Activated T-cell treated with anti-CD3 and anti-CD28 coated beads for 4 hours (primary cell): ENCODE measurements at places on chromosomes 12 and 14.
A peak's percentile ranks its signal among the peaks of the same experiment; 100 is the strongest.

DNA sequence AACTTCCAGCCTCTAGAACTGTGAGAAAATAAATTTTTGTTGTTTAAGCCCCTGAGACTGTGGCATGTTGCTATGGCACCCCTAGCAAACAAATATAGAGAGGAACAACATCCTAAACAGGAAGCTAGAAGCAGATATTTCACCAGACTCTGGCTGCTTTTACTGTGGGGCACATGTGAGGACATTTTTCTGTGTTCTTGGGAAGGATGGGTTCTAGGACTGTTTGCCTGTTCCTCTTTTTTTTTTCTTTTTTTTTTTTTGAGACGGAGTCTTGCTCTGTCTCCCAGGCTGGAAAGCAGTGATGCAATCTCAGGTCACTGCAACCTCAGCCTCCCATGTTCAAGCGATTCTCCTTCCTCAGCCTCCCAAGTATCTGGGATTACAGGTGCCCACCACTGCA lies 4.2 kb upstream of the HRK start:
- no peak for DNase-seq

DNA sequence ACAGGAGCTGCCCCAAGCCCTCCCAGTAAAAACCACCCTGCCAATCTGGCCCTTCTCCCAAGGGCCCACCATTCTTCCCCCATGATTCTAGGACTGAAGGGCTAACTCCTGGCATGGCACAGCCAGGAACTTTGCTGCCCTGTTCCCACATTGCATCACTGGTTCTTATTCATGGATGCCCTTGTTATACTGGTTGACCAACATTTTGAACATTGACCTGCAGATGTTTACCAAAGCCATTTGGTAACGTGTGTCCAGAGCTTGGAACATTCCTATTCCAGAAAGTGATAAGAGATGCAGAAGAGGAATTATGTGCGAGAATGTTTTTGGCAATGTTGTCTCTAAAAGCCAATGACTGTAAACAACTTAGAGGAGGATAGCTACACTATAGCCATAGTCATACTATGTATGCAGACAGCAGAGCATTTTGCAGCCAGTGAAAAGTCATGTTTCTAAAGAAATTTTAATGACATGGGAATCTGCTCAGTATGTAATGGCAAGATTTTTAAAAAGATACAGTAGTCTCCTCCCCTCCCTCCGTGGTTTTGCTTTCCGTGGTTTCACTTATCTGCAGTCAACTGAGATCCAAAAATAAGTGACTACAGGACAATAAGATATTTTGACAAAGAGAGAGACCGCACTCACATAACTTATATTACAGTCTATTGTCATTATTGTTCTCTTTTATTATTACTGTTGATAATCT lies 108.8 kb downstream of the DAAM1 start:
- DNase-seq: no peak

DNA sequence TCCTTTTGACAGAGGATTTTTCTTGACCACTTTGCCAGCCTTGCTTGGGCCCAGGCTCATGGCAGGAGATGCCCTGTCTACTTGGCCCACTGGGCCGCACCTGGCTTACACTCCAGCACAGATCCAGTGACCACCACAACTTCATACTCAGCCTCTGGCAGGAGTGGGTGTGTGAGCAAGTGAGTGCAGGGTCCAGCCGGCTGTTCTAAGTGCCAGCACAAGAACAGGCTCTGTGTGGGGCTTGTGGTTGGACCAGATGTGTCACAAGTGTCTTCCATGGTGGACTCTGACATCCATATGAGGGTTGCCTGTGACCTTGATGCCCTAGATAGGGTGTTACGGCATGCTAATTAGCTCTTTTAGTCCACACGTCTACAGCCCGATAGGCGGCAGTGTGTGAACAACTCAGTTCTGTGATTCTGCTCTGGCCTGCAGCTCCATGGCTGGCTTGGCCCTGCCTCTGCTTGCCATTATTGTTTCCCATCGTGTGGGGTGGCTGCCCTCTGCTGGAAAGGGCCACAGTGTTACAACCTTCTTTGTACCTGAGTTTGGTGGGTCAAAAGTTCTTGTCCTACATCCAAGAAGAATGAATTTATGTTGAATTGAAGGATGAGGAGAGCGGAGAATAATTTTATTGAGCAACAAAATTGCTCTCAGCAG lies 1089.1 kb downstream of the SLC6A15 start:
- no peak for DNase-seq

DNA sequence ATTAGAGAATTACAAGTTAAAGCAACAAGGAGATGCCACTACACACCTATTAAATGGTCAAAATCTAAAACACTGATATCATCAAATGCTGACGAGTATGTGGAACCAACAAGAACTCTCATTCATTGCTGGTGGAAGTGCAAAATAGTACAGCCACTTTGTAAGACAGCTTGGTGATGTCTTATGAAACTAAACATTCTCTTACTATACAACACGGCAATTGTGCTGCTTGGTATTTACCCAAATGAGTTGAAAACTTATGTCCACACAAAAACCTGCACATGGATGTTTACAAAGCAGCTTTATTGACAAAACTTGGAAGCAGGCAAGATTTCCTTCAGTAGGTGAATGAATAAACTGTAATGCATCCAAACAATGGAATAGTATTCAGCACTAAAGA lies 3.2 kb downstream of the TMBIM4 start:
- no peak for DNase-seq

DNA sequence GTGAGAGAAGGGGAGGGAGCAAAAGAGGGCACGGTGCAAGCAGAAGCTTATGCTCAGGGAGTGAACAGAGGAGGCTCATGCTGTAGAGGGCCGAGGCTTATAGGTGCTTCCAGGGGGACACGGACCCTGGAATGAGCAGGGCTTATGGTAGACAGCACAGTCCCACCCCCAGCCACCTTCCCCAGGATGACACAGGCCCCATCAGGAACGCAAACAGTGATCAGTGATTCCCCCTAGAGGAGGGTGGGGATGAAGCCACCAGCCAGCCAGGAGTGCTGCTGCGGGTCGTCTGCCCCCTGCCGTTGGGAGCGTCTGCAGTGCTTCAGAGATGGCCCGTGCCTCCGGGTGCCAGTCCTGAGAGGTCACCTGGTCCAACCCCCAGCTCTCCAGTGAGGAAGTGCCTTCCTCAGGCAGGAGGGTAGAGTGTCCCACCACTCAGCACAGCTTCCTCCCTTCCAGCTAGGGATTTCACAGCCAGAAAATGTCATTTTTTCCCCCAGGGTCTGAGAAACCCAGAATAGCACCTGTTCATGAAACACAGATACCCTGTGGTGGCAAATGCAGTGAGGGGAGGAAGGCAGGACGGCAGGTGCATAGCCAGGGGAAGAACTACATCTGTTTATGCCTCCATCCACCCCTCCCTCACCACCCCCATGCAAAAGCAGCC lies 60.7 kb downstream of the SLC6A12 start:
- peak; percentile 30 for DNase-seq

DNA sequence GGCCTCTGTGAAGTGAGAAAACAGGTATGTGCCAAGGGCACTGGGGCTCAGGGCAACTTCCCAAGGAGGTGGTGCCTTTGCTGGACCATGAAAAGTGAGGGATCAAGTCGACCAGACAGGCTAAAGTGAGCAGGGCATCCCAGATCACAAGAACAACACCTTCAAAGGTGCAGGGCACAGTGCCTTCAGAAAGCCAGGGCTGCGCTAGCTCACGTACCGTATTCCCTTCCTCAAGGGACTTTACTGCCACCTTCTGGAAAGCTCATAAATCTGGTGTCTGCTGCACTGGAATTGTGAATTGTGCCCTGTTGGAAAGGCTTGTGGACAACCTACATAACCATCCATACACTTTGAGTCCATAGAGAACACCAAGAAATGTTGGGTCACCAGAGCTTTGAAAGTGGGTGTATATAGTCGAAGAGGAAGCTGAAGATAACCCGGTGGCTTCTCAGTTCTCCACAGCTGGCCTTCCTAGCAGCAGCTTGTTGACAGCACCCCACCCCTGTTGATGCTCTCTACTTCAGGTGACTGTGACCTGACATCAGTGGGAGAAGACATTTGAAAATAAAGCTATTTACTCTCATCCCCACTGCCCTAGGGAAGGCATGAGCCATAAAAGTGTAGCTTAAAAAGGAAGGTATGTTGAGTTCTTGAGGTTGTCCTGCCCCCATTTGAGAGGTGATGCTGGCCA lies 24.5 kb downstream of the FIGNL2 start:
- no peak for DNase-seq

DNA sequence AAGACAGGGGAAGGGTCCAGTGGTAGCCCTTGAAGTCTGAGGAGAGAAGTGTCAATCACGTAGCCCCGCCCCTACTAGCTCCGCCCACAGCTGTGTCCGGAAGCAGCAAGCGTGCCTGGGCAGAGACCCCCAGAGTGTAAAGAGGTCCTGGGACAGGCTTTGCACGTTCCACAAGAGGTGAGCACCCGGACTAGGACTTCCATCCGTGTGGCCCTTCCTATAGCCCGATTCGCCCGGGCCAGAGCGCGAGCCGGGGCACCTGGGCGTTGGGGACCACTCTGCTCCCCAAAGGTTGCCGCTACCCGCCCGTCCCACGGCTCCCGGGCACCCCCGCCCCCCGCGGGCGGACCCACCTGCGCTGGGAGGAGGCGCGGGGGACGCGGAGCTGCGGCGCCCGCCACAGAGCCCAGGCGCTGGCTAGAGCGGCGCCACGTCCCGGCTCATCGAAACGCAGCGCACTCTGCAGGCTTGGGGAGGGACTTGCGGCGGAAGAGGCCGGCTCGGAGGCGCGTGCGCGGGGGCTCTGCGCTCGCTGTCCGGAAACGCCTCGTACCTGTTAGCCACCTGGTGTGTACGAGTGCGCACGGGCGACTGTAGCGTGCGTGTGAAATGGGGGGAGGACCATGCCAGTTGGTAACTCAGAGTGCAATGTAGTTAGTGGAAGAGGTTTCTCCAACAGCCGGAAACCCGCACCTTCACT lies at the start of gene RABGGTA:
TSS of gene RABGGTA (minus strand) at position 464 of the 700 bp plus-strand sequence. CDS start 482 bp downstream, outside the sequence.
- peak; percentile 77 for DNase-seq

- no peak for DNase-seq
Observed at GRCh38 chr12:57223191-57224165, 6.0 kb upstream of the SHMT2 start.

- DNase-seq: no peak
Observed at GRCh38 chr14:24437736-24438067, 4.9 kb downstream of the SDR39U1 start.

- no peak for DNase-seq
Observed at GRCh38 chr12:30796313-30796780, 41.6 kb upstream of the CAPRIN2 start.

DNA sequence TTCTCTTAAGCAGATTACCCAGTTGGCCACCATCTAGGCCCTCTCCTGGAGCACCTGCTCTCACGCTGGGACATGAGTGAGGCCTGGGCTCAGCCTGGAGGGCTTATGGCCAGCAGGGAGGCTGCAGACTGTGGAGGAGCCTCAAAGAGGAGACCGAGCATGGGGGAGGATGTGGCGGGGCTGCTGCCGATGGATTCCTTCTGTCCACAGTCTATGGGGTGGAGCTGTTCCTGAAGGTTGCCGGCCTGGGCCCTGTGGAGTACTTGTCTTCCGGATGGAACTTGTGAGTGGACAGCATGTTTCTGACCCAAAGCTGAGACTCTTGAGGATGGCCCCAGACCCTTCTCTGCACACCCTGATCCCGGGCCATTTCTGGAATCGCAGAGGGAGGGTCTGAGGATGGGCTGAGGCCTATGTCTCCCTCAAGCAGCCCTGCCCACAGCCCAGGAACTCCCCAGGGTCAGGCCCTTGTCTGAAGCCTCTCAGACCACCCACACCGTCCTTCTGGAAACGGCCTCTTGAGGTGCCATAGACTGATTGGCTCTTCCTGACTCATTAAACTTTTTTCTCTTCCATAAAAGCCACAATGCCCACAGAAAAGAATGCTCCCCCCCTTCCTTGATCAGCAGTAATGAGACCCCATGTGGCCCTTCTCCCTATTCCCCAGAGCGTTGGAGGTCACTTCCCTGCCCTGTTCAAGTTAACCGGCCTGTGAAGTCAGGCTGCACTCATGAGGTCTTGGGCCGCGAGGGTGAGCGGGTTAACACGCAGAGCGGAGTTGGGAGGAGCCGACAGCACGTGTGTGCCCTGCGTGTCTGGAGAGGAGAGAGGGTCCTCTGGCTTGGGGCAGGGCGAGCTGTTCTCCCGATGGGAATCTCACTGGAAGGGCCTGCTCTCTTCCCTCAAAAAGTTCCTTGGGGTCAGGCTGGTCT lies 49.0 kb downstream of the SLC8B1 start:
- DNase-seq: no peak

DNA sequence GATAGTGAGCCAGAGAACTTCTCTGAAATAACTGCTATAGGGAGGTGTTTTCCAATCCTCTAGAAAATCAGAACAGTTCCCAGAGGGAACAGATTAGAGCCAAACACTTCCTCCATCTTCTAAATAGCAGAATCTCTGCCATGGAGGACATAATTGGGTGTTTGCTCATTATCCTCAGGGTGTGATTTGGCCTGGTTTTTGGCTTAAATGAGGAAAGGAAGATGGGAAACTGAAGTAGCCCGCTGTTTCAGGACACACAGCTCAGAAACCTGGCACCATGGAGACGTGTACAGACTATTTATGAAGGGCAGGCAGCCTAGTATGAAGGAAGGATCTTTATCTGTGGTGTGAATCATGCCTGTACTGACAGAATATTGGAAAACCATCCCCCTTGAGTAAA lies 231.7 kb upstream of the PRKD1 start:
- DNase-seq: no peak

- no peak for DNase-seq
Observed at GRCh38 chr14:65958664-65959562, 527.3 kb upstream of the CCDC196 start.

GRCh38 chr12:52085682-52086180 lies 6.2 kb downstream of the SMIM41 start:
- no peak for DNase-seq

GRCh38 chr12:20011200-20011599 lies 357.1 kb upstream of the PDE3A start:
- DNase-seq: no peak

- DNase-seq: no peak
Observed at GRCh38 chr14:59213368-59214315, 25.2 kb downstream of the DAAM1 start.

GRCh38 chr12:79818856-79819255 lies 116.0 kb downstream of the PPP1R12A start:
- DNase-seq: no peak

DNA sequence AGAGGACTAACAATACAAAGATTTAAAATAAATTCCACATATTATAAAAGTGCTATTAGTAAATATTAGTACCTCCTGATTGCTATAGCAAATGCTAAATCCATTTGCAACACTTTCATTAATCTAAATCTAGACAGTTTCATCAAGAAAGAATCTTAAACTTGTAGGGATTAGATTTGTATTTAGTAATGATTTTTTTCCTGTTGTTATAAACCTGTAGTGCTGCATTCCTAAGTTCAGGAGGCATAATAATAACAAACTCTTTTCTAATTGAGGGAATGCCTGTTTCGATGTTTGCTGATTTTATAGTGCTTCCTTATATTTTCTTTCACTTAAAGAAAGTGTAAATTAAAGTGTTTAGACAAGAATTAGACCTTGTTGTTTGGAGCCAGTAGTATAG lies 166.1 kb downstream of the FOXA1 start:
- DNase-seq: no peak
